ENCODE measurements at places on chromosomes 12 and 14. TPM values are rescaled to one million over a fixed set of nuclear protein-coding genes. Genes with fewer than 3 reads are reported as not detected.

GRCh38 chr14:73973497-73973896 lies 23.4 kb downstream of the COQ6 start:
- no peak overlapping the region for H3K27ac ChIP-seq
- no peaks in the 10 kb centered on the region for H3K4me1 ChIP-seq
- peaks cover 14% of the 10 kb centered on the region for H3K36me3 ChIP-seq
- DNase-seq = no peak
- no peak overlapping the region for H3K4me3 ChIP-seq

- H3K27me3 ChIP-seq = peaks cover 6% of the 10 kb centered on the region
- peak overlapping the region; percentile 59 for H3K4me3 ChIP-seq
- H3K27ac ChIP-seq = peak overlapping the region; percentile 63
- H3K36me3 ChIP-seq = no peaks in the 10 kb centered on the region
- DNase-seq = peak; percentile 82
- H3K4me1 ChIP-seq = peaks cover 40% of the 10 kb centered on the region
Observed at GRCh38 chr14:104800015-104800770, 708 bp upstream of the ZBTB42 start.

DNA sequence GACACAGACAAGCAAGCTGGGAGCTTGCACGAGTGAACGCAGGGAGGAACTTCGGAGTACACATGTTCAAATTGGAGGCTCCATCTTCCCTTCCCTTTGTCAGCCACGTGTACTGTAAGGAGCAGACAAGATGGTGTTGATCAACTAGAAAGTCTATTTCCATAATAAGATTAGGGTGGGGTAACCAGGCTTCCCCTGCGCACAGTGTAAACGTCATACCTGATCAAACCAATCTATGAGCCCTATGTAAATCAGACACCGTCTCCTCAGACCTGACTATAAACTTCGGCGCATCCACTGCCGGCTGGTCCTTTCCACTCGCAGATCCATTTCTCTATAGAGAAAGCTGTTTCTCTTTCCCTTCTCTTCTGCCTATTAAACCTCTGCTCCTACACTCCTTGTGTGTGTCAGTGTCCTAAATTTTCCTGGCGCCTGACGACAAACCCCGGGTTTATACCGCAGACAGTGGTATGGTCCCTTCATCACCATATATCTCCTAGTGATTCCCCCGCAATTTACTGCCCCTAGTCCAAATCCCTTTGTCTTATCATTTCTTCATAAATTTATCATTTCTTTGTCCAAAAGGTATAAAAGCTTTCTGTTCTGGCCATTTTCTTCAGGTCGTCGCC lies 7.5 kb upstream of the ETFBKMT start:
- H3K27me3 ChIP-seq = peaks cover 2% of the 10 kb centered on the region
- H3K4me3 ChIP-seq = no peak overlapping the region
- H3K27ac ChIP-seq = peak overlapping the region; percentile 90
- H3K4me1 ChIP-seq = peaks cover 15% of the 10 kb centered on the region
- no peaks in the 10 kb centered on the region for H3K36me3 ChIP-seq

GRCh38 chr12:92703786-92704185 lies 997 bp downstream of the PLEKHG7 start:
- H3K36me3 ChIP-seq = no peaks in the 10 kb centered on the region
- H3K4me3 ChIP-seq = no peak overlapping the region
- H3K27me3 ChIP-seq = no peaks in the 10 kb centered on the region
- DNase-seq = no peak
- H3K27ac ChIP-seq = no peak overlapping the region

DNA sequence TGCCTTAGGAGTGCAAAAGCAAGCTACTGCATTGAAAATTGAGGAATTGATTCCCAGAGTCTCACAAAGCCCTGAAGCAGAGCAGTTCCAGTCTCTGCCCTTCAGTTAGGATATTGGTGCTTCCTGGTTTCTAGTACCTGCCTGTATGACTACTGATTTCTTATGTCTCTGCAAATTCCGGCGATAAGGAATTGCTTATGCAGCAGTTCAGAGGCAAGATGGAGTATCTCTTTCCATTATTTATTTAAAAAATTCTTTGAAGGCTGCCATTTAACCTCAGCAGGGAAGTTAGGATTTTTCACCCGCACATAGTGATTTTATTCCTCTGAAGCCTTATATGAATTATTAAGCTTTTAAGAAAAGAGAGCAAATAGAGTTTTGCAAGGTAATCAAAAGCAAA lies 184.9 kb upstream of the SSTR1 start:
- no peaks in the 10 kb centered on the region for H3K4me1 ChIP-seq
- H3K27ac ChIP-seq = no peak overlapping the region
- DNase-seq = no peak
- no peak overlapping the region for H3K4me3 ChIP-seq
- no peaks in the 10 kb centered on the region for H3K27me3 ChIP-seq

DNA sequence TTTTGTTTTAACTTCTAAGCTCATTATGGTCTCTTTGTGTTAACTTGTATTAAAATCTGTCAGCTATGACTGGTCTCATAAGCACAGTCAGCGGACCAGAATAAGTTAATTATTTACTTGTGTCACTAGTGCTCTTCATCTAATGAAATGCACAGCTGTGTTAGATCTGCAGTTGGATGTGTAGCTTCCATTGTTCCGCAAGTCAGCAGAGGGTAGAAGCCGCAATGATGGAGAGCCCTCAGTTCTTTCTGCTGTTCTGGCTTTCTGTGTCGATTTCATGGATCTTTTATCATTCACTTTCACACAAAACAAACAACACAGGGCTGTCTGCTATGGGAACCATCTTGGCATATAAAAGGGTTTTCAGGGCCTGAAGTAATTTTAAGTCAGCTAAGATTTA lies 89.3 kb upstream of the RFX4 start:
- no peak for DNase-seq
- no peaks in the 10 kb centered on the region for H3K27me3 ChIP-seq
- H3K27ac ChIP-seq = no peak overlapping the region
- peaks cover 6% of the 10 kb centered on the region for H3K4me1 ChIP-seq
- H3K36me3 ChIP-seq = peaks cover 4% of the 10 kb centered on the region
- no peak overlapping the region for H3K4me3 ChIP-seq

GRCh38 chr12:92470608-92471021 lies 232.2 kb upstream of the PLEKHG7 start:
- DNase-seq = no peak
- no peaks in the 10 kb centered on the region for H3K27me3 ChIP-seq
- H3K4me1 ChIP-seq = peaks cover 12% of the 10 kb centered on the region
- H3K27ac ChIP-seq = no peak overlapping the region
- no peak overlapping the region for H3K4me3 ChIP-seq

DNA sequence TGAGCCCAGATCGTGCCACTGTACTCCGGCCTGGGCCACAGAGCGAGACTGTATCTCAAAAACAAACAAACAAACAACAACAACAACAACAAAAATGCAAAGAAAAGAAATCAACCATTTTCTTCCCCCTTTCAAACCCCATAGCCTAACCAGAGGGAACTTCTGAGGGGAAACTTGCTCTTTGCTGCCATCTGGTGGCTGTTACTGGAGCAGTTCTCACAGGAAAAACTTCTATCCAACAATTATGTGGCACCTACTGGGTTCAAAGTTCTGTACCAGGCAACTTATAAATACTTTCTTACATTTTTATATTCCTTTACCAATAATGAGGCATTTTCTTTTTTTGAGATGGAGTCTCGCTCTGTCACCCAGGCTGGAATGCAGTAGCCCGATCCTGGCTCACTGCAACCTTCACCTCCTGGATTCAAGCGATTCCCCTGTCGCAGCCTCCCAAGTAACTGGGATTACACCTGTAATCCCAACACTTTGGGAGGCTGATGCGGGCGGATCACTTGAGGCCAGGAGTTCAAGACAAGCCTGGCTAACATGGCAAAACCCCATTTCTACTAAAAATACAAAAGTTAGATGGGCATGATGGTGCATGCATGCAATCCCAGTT lies 50.9 kb upstream of the BICDL1 start:
- peaks cover 1% of the 10 kb centered on the region for H3K4me1 ChIP-seq
- H3K36me3 ChIP-seq = no peaks in the 10 kb centered on the region
- H3K27me3 ChIP-seq = peaks cover 3% of the 10 kb centered on the region
- H3K27ac ChIP-seq = no peak overlapping the region
- DNase-seq = peak; percentile 76

DNA sequence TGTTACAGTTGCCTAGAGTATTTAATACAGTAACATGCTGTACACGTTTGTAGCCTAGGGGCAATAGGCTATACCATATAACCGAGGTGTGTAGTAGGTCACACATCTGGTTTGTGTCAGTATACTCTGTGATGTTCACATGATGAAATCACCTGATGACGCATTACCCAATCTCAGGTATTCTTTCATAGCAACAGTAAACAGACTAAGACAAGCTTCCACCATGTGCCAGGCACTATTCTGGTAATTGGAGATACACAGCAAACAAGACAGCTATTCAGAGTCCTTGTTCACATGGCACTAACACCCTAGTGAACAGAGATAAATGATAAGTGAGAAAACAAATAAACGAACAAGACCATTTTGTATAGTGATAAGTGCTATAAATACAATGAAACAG lies 3.8 kb upstream of the PDE3A start:
- peaks cover 3% of the 10 kb centered on the region for H3K4me1 ChIP-seq
- peaks cover 19% of the 10 kb centered on the region for H3K27me3 ChIP-seq
- DNase-seq = no peak
- no peaks in the 10 kb centered on the region for H3K36me3 ChIP-seq
- no peak overlapping the region for H3K4me3 ChIP-seq

DNA sequence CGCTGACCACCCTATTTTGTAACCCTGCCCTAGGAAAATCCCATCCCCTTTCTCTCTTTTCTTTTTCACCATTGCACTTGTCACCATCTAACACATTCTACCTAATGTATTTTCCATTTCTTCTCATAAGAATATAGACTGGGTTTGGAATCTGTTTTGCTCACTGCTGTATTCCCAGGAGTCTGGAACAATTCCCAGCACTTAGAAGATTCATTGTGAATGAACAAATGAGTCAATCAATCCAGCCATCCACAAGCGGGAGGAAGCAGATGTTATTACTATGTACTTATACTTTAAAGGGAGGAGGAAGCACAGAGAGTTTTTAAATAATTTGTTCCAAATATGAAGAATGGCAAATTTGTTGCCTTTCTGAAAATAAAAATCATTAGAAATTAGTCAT lies 142.1 kb downstream of the KIF21A start:
- H3K4me1 ChIP-seq = no peaks in the 10 kb centered on the region
- DNase-seq = no peak
- no peak overlapping the region for H3K4me3 ChIP-seq
- H3K27ac ChIP-seq = no peak overlapping the region
- peaks cover 5% of the 10 kb centered on the region for H3K36me3 ChIP-seq

PPP1R1A gene
- total RNA-seq = not detected

GDF3 gene
- total RNA-seq = not detected

SLC22A17 gene
- total RNA-seq = 3.0 TPM
